ENCODE measurements at places on chromosomes 11 and 22. TPM values are rescaled to one million over a fixed set of nuclear protein-coding genes. Genes with fewer than 3 reads are reported as not detected.

The NPAS4 gene
- 0.08 TPM for total RNA-seq

The LRRC74B gene
- not detected for total RNA-seq

The CSNK2A3 gene
- 2.6 TPM for total RNA-seq

The PRPF19 gene
- total RNA-seq = 149 TPM

The OR6M1 gene
- not detected for total RNA-seq
